Foreskin melanocyte (primary cell): ENCODE measurements at places on chromosomes 5 and 9.

DNA sequence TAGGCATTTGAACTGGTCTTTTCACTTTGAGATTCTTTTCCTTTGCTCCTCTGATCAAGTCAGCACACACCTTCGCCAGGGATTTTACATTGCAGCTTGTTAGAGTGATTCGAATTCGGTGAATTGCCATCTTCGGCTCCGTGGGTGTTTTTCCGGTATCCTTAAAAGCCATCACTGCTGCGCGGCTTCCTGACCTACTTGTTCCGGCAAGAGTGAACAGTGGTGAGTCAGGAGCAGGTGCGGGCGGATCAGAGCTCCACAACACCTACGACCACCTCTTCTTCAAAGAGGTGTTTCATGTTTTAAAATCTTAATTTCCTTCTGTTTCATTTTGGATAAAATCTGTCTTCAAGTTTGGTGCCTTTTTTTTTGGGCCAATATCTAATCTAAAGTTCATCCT, 134.6 kb downstream of the TMC1 start:
- DNase-seq: no peak

- peak; percentile 51 for DNase-seq
Measured at GRCh38 chr5:35089334-35090314, 41.9 kb upstream of the AGXT2 start.

GRCh38 chr5:103293099-103293498, 34.5 kb downstream of the MACIR start:
- DNase-seq: no peak

DNA sequence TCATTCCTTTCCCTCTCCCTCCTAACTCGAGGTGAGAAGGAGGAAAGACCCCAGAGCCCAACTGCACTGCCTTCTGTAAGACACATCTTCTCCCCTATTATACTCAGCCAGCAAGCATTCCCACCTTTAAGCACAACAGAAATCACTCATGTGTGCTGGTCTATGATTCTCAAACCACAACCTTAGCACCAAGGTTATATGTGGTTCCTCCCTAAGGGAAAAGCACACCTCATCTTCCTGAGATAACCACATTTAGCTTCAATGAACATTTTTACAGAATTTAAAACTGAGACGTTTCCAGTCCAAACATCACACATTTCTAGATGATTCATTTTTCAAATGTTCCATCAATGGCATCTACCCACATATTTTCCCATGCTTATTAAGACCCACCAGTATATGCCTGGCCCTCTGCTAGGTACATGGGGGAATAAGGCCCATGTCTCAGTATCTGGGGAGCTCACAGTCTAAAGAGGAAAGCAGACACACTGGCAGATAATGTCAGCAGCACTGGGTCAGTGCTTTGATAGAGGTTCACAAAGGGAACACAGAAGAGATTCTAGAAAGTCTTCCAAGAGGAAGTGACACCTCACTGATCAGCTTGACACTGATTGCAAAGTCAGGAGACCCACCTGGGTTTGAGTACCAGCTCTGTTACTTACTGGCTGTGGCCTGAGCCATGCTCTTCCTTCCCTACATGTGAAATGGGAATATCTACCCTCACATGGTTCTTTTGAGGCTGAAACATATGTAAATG, 245.4 kb downstream of the DENND1A start:
- no peak for DNase-seq

DNA sequence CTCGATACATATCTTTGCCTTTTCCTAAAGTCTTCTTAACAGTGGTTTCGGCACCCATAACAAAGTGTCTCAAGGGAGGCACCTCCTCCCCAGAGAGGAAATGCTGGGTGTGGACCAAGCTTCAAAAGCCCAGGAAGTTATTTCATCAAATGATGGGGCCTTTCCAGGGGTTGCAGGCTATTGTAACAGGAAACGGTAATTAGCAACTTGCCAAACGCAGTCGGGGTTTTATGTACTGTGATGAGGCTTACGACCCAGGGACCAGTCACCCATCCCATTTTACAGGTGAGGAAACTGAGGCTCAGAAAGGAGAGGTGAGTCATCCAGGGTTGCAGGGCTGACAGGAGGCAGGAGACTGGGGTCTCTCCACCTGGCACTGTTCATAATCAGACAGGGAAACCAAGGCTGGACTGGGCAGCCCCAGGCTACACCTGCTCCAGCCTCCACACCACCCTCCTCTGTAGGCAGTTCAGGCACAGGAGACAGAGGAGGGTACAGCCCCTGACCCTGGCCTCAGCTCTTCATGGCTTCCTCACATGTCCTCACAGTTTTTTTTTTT, 30.0 kb upstream of the SUSD3 start:
- no peak for DNase-seq

DNA sequence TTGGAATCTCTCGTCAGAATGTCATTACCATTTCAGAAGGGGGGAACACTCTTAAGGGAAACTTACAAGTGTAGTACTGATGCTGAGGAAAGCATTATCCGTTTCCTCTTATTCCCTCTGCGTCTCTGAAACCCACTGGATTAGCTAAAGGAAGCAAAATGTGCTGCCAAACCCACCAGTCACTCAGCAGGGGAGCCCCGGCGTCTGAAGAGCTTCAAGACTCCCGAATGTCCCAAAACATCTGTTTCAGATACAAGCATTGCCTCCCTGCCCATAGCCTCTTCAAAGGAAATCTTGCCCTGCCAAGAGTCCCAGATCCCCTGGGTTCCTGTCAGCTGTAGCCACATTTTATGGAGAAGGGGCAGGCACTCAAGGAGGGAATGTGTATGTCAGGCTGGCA, 1.0 kb upstream of the HCN1 start:
- DNase-seq: no peak

DNA sequence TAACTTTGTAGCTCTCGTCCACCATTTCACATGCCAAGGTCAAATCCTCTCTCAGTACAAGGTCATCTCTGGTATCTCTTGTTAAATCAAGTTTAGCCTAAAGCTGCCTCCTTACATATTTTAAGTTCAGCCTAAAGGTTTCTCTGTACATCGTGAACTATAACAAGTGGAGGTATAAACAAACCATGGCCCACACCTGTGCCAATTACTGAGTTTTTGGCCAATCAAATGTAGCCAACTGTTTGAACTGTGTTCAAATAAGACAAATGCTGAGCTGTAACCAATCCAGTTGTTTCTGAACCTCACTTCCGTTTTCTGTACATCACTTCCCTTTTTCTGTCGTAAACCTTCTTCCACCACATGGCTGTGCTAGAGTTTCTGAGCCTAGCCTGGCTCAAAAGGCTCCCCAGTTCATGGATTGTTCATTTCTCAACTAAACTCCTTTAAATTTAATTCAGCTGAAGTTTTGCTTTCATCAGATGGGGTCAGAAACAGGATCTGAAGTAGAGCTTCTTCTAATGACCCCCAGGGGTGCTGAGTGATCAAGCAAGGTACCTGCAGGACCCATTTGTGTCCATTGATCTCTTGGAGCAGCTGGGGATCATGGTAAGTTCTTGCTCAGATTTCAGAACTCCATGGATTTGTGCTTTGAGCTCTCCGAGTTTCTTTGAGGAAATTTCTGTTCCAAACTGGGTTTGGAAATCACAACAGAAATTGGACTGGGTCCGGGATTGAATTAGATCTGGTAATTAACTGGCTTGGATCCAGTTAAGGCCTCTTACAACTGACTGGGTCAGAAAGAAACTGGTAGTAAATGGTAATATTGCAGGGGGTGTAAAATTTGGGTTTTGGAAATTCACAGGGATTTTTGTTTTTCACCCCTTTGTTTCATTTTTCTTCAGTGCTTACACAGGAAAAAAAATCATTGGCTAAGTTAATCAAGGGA, 11.0 kb upstream of the NANS start:
- no peak for DNase-seq

- no peak for DNase-seq
Measured at GRCh38 chr5:124996764-124997077, 250.3 kb upstream of the ZNF608 start.

DNA sequence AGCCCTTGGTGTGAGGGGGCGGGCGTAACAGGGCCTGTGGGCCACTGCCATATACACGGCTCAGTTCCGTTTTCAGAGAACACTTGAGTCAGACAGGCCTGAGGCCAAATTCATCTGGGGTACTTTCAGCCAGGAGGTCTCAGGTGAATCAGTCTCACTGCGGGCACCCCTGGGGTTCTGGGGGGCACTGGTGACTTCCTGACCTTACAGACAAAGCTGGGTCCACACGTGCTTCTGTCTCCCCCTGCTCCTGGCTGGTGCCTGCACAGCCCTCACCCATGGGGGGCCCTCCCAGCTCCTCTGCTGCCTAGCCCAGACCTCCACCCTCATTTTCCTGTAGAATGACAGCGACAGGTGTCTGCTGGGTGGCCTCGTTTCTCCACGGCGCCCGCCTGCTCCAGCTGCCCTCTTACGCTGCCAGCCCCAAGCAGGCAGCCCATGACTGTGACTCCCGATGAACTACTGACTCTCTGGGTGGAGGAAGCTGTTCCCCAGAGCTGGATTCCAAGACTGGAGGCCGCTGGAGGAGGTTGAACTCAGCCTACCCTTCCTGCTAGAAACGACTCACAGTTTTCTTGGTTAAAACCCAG, 374.1 kb upstream of the IRX4 start:
- no peak for DNase-seq

- DNase-seq: no peak
Measured at GRCh38 chr9:137639303-137640051, 20.7 kb downstream of the EHMT1 start.

- no peak for DNase-seq
Measured at GRCh38 chr5:75306746-75307145, 30.3 kb upstream of the HMGCR start.

DNA sequence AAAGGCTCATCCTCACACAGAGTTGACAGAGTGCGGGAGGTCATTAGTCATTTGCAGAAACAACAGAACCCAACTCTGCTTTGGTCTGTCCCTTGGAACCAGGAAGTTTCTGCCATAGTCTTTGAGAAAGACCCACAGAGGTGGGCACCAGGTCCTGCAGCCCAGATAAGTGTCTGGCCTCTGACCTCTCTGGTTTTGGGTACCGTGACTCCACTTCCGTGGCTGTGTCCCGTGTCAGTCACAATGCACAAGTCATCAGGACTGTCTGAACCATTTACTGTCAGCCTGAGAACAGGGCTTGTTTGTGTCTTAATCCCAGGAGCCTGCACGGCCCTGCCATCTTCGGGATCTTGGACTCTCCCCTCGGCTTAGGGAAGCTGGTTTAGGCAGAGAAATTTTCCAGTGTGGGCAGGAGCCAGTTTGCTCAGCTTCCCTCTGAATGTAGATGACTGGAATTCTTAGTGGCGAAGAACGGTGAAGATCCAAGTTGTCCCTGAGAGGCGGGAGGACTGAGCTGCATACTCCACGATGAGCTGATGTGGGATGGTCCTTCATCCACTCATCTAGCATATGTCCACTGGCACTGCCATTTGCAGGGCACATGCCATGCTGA, 11.9 kb downstream of the GSN start:
- DNase-seq: peak; percentile 88

DNA sequence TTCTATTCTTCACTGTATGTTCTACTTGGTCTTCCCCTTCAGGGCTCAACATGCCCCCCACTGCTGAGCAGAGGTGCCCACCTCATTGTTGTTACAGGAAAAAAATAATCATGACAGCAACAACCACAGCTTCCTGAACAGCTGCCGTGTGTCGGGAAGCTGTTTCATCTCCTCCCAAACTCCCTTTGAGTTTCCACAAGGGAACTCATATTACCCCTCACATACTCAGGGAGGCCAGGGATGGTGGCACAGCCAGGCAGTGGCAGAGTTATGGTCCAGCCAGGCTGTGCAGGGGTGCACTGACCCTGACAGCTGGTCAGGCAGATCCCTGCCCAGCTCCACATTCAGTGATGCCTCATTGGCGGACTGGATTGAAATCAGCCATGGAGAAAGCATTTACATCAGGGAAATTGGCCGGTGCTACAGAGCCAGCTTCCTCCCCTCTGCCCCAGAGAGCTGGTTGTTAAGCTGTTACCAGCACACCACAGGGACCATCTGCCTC, 37.3 kb downstream of the SARDH start:
- DNase-seq: no peak
